ENCODE measurements at places on chromosomes 4 and X. TPM values are rescaled to one million over a fixed set of nuclear protein-coding genes. Genes with fewer than 3 reads are reported as not detected.

DNA sequence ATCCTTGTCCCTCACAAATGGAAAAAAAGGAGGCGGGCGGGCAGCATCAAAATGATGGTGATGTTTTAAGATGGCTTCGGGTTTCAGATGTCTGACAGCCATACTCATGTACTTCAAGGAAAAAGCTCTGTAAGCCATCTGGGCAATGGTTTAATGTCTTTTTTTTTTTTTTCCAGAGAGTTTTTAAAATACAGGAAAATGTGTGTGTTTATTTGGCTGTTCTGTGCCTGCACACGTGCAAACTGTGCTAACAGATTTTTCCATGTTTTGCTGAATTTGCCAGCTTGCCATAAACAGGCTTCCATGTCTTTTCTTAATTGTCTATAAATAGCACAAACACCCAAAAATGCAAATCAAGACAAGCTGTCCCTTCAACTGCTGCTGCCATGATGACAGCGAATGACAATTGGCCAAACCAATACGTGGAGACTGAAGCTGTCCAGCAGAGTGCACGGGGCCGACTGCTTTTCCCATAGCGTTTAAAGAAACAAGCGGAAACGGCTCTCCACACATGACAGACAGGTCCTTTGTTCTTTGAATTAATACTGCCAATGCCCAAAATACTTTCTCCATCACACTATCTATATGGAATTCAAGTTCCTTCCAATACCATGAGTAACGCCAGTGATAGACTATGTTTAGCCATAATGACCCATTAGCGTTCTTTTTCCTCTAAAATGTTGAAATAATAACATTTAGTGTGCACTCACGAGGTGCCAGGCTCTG is 35.7 kb downstream of the AFAP1 start:
- no peaks in the 10 kb centered on the region for H3K27me3 ChIP-seq
- DNase-seq, result no peak
- peaks cover 7% of the 10 kb centered on the region for H3K4me1 ChIP-seq
- no peak overlapping the region for H3K4me3 ChIP-seq
- no peak overlapping the region for H3K27ac ChIP-seq

GC gene
- total RNA-seq, result not detected

DNA sequence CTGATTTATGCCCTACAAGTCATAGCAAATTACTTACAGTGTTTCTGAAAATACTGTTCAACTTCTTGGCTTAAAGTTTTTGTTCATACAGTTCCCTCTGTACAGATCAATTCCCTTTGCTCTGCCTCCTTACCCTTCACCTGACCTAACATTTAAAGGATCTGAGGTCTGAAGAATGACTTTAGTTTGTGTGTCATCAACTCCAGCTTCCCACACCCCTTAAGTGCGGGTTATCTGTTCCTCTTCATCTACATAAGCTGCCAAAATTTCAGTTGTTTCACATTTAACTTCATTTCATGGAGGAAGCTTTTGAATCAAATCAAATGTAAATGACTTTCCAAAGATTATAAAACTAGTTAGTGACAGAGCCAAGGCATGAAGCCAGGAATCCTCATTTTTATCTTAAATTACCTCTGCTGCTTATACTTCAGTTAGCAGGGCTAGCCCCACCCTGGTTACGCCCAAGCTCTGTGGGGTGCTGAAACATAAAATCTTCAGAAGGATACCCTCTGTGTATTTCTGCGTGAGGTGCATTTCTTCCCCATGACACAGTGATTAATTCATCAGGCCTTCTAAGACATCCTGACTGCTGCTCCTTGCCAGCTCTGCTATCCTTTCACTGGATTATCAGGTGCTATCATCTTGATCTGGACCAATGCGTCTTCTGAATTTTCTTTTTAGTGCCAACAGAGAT is 16.5 kb downstream of the CXCL1 start:
- no peaks in the 10 kb centered on the region for H3K4me1 ChIP-seq
- no peak overlapping the region for H3K4me3 ChIP-seq
- no peak for DNase-seq
- no peaks in the 10 kb centered on the region for H3K36me3 ChIP-seq

GRCh38 chrX:107978707-107979307 is 3.4 kb downstream of the TEX13B start:
- no peak overlapping the region for H3K27ac ChIP-seq
- H3K4me1 ChIP-seq, result no peaks in the 10 kb centered on the region
- DNase-seq, result peak; percentile 25
- H3K4me3 ChIP-seq, result no peak overlapping the region
- H3K36me3 ChIP-seq, result no peaks in the 10 kb centered on the region

- H3K4me1 ChIP-seq, result no peaks in the 10 kb centered on the region
- no peak overlapping the region for H3K27ac ChIP-seq
- no peak for DNase-seq
- no peaks in the 10 kb centered on the region for H3K27me3 ChIP-seq
- no peaks in the 10 kb centered on the region for H3K36me3 ChIP-seq
- H3K4me3 ChIP-seq, result no peak overlapping the region
These were observed 163.3 kb downstream of the MID1 start for GRCh38 chrX:10457092-10457491.

DNA sequence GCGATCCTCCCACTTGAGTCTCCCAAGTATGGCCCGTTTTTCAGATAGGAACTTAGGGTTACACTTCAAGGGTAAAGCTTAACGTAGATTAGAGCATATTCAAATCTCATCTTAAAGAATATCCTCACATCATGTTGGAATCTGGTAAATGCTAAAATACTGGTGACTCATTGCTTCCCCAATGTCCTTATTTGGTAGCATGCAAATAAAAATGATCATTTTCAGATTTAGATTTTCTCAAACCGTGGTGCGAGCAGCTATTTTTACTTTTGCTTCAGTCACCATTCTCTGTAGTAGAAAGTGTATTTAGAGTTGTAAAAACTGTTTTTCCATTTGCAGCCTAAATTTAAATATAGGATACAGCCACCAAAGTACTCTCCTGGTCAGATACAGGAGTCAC is 101.5 kb upstream of the MAML3 start:
- peaks cover 10% of the 10 kb centered on the region for H3K27me3 ChIP-seq
- no peak for DNase-seq
- H3K27ac ChIP-seq, result no peak overlapping the region
- no peak overlapping the region for H3K4me3 ChIP-seq
- peaks cover 7% of the 10 kb centered on the region for H3K4me1 ChIP-seq
- no peaks in the 10 kb centered on the region for H3K36me3 ChIP-seq

DNA sequence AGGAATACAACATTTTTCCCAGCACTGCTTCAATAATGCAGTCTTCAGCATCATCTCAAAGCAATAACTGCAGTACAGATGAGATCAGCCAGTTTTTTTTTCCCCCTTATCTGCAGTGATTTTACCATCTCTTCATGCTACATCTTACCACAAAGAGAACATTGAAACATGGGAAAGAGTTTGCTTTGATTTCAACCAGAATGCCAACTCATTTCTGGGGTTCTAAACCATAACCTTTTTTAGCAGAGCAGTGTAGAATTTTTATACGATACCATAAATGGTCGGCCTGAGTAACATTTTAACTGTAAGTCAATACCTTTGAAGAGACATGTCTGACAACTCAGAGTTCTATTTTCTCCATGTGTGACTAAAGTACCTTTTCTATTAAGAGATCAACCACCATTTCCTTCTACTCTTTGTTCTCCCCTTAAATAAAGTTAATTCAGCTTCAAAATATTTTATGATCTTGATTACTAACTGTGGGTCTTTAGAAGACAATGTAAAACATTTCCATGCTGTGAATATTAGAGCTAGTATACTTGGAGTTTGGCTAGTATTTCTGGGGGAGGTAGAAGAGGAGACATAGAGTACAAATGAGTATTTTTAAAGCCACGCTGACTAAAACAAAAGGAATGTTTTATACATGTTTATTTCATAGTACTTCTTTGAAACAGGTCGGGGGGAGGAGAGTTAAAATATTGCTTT is 69.1 kb downstream of the TET2 start:
- no peak overlapping the region for H3K27ac ChIP-seq
- no peak for DNase-seq
- H3K36me3 ChIP-seq, result no peaks in the 10 kb centered on the region
- H3K27me3 ChIP-seq, result no peaks in the 10 kb centered on the region
- H3K4me1 ChIP-seq, result no peaks in the 10 kb centered on the region

ZIC3 gene
- not detected for total RNA-seq

DNA sequence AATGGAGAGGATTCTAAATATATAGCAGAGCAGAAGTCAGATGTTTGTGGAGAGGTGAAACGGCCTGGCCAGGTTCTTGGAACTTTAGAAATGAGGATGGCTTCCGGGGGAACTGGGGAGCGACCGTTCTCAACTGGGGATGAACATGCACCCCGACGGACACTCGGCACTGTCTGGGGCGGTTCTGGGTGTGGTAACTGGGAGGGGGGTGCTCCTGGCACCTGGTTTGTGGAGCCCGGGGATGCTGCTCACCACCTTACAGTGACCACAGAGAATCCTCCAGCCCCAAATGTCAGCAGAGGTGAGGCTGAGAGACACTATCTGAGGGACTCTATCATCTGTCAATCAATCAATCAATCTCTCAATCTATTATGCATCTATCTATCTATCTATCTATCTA is 69.0 kb upstream of the PPP2R3B start:
- no peaks in the 10 kb centered on the region for H3K36me3 ChIP-seq
- H3K27me3 ChIP-seq, result peaks cover 5% of the 10 kb centered on the region
- H3K27ac ChIP-seq, result no peak overlapping the region
- DNase-seq, result no peak
- H3K4me1 ChIP-seq, result no peaks in the 10 kb centered on the region

DNA sequence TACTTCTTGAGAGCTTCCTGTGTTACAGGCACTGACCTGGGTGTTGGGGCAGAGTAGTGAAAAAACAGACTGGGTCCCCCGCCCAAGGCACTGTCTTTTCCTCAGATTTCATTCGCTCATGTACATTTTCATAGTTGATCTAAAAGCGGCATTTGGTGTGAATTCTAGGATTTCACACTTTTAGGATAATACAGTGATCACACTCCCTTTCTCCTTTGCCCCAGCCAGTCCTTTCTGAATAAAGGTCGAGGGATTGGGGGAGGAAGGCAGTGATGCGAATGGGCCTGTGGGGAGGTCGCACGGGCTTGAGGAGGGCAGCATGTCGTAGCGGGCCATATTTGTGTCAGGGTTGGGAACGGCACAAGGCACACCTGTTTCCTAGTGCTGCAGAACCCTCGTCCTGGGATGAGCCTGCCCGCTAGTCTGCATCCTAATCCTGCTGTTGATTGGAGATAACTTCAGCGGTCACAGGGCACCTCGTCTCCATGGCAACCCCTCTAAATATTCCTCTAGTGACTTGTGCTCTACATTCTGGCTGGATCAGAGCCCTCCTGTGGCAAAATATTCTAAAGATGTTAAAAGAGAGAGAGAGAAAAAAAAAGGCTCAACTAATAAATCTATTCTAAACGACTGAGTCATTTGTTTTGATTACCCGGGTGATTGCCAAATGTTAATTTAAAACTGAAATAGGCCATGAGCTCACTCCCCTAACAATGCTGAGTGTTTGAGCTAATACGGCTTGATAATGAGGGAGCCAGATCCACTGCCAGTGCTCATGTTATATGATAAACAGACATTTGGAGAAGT is 21.8 kb downstream of the FHL1 start:
- no peak overlapping the region for H3K27ac ChIP-seq
- no peak overlapping the region for H3K4me3 ChIP-seq
- DNase-seq, result no peak
- no peaks in the 10 kb centered on the region for H3K36me3 ChIP-seq

- no peak for DNase-seq
- H3K4me1 ChIP-seq, result no peaks in the 10 kb centered on the region
- H3K4me3 ChIP-seq, result no peak overlapping the region
These were observed 119.7 kb downstream of the PCDH7 start for GRCh38 chr4:30839583-30840520.

DNA sequence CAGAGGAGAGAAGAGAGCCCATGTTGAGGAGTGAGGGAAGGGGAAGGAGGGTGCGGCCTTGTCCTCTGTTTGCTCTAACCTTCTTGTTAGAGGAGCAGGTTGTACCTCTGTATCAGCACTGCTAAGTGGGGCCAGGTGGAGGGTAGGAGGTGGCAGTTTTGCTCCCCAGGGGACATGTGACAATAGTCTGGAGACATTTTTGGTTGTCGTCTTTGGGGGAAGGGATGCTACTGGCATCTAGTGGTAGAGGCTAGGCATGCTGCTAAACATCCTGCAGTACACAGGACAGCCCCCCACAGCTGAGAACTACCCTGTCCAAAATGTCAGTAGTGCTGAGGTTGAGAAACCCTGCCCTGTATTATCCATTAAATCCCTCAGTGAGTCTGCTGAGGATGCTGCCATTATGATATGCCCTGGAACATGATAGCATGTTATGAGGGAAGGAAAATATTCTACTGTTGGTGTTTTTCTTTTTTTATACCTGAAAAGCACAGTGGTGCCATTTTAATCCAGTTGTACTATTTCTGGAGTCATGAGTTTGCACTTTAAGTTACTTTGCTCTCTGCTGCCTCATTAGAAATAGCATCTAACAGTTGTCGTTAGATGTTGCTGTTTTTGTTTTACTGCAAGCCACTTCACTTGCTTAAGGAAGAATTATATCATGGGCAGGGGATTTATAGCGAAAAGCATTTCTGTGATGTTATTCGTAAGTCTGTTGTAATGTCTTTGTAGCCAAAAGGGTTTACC is 90.6 kb downstream of the LRP2BP start:
- H3K36me3 ChIP-seq, result no peaks in the 10 kb centered on the region
- no peak overlapping the region for H3K27ac ChIP-seq
- peak; percentile 4 for DNase-seq
- H3K4me3 ChIP-seq, result no peak overlapping the region

DNA sequence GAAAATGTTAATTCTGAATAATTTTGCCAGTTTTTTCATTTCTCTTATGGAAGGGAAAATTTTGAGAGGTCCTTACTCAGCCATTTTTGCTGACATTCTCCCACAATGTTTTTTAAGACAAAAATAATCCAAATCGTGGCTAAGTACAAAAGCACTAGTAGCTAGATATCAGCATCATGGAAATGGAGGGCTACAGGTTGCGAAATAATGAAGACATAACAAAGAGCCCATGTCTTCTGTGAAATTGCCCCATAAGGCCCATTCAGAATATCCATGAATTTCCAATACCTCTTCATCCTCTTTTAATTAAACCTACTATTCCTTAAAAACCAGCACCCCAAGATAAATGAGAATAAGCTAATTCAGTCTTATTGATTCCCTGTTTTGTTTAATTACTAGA is 107.4 kb downstream of the HNRNPD start:
- no peak overlapping the region for H3K27ac ChIP-seq
- no peak overlapping the region for H3K4me3 ChIP-seq
- H3K4me1 ChIP-seq, result peaks cover 7% of the 10 kb centered on the region
- no peak for DNase-seq

SLC6A14 gene
- total RNA-seq, result not detected

IL3RA gene
- 0.45 TPM for total RNA-seq

DNA sequence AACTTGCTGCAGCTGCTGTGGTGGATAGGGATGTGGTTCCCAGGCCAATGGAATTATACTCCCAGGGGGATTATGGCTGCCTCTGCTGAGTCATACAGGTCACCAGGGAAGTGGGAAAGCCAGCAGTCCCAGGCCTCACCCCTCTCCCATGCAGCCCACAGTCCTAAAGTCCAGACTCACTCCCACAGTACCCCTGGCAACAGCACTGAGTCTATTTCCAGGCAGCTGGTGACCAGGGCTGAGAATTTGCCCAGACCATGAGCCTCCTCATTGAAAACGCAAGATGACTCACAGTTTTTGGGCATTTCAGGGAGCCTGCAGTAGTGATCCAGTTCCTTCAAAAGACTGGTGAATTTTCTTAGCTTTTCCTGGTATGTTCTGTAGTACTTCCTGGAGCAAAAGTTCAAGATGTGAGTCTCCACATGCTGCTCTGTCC is 137.6 kb downstream of the NPNT start:
- H3K4me1 ChIP-seq, result no peaks in the 10 kb centered on the region
- H3K4me3 ChIP-seq, result no peak overlapping the region
- no peak for DNase-seq
